ENCODE measurements at places on chromosomes 1 and 21.

- no peak for DNase-seq
Measured at GRCh38 chr21:34590520-34590919, 24.4 kb downstream of the RCAN1 start.

GRCh38 chr1:200751717-200752116, 13.0 kb downstream of the CAMSAP2 start:
- DNase-seq, result no peak

DNA sequence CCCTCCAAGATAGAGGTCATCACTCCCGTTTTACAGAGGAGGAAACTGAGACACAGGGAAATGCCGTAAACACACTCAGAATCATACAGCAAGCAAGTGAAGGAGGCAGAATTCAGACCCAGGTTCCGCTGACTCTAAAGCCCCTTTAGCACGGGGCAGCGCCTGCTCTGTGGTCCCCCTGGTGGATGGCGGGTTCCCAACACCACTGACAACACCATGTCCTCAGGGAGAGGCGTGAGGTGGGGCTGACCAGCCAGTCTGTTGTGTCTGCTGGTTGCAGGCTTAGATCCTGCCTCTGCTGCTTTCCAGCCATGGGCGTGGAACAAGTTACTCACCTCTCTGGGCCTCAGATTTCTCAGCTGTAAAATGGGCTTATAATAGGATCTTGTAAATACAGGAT, 617.3 kb downstream of the MATN1 start:
- peak; percentile 22 for DNase-seq

- DNase-seq, result peak; percentile 6
Measured at GRCh38 chr1:14255711-14256110, 342.8 kb upstream of the KAZN start.

DNA sequence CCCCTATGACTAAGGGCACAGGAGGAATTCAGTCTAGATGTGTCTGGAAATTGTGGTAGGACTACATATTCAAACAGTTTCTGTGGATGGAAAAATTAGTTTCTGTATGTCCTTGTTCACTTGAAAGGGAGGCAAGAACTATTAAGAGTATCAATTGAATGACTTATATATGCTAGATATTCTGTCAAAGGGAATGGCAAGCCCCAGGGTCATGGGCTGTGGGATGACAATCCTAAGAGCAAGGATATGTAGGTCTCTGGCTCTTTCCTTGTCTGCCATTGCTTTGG, 383.5 kb upstream of the B3GALT2 start:
- DNase-seq, result no peak

- no peak for DNase-seq
Measured at GRCh38 chr1:8204826-8205225, 113.1 kb upstream of the SLC45A1 start.

DNA sequence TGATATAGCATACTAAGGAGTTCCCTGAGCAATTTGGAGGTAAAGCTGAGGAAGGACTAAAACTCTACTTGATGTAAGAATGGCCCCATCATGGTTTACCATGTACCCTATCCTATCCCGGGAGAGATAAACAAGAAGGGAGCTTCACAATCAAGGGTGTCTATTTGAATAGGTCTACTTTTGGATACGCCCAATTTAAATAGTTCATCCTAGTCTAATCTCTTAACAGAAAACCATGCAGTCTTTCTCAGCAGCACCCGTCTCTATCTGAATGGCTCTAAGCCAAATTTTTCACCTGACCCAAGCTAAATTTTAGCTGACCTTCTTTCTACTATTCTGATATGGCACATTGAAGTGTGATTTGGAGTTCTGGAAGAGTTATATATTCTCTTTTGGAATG, 122.0 kb downstream of the TNNI3K start:
- no peak for DNase-seq

- DNase-seq, result no peak
Measured at GRCh38 chr21:17436626-17437111, 76.2 kb upstream of the CXADR start.

GRCh38 chr1:43565600-43566360, 35.1 kb downstream of the PTPRF start:
- no peak for DNase-seq

- no peak for DNase-seq
Measured at GRCh38 chr1:104238991-104239390, 489.3 kb downstream of the AMY1C start.

DNA sequence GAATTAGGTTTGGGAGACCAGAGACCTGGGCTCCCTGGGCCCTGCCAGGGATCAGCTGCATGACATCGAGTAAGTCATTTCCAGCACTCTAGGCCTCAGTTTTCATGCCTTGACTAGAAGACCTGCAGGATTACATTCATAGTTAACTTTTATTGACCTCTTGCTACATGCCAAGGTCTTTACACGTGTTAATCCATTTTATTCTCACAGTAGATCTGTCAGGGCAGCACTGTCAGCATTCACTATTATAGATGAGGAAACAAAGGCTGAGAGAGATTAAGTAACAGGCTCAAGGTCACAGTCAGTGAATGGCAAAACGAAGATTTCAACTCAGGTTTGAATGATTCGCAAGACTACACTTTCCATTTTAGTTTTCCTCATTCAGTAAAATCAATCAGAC, 37.0 kb downstream of the PGM1 start:
- DNase-seq, result peak; percentile 17

DNA sequence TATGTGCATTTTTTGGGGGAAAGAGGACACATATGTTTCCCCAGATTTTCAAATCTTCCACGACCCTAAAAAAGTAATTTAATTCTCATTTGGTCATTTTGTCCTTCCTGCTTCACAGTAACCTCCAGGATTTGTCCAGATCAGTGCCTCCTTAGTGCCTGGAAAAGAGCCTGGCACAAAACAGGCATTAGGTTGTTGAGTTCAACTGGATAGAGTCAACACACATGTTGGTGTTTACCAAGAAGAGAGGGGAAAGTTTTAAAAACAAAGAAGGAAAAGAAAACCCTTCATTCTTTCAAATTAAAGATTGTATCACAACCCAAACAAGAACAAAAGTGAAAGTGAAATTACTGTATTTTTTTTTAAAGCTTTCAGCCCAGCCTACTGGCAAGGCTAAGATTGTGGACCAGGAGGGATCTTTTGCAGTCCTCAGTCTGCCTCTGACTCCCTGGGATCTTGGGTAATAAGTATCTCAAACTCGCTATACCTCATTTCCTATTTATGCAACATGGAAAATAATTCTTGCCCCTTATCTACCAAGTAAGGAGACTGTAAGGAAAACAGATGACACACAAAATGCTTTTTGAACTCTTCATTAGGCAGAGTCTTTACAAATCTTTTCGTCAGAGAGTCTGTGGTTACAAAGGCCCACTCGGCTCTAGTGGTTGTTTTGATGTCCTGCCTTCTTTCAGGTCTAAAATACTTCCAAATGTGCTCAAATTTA, 57.8 kb downstream of the ZNF281 start:
- DNase-seq, result peak; percentile 71

- no peak for DNase-seq
Measured at GRCh38 chr1:39671433-39671792, 494 bp downstream of the NT5C1A start.

DNA sequence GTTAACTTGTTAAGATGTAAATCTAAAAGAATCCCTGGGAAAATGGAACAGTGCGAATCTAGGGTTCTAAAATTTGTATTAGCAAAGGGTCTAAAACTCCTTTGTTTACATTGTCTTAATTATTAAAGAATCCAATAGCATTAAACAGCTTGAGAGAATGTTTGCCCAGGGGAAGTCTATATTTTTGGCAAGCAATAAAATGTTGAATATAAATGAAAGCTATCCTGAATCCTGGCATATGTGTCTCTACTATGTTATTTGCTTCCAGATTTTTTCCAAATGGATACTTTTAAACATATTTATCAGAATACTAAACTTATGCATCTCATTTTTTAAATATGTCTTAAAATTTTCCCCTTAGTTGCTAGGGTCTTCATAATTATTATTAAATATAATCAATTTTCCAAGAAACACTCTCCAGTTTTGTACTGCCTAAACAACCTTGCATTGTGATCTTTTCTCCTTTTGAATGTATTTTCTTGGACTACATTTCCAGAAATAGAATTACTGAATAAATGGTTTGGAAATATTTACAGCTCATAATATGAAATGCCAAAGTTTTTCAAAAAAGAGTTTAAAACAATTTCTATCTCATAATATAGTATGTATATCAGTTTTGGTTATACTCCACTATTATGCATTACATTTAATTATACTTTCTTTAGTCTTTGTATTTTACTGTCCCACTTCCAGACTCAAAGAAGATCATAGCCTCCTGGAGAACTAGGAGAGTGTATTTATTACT, 304.8 kb downstream of the USP25 start:
- DNase-seq, result no peak

DNA sequence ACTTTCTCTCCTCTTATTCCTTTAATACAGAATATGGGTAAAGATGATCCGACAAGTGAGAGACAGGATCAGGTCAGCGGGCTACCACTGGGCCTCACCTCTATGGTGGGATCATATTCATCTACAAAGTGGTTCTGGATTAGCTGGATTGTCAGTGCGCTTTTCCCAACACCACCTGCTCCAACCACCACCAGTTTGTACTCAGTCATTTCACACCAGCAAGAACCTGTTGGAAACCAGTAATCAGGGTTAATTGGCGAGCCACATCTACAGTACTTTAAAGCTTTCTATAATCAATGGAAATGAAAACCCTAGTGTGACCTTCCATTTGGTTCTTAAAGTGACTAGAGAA, 643 bp downstream of the NRAS start:
- no peak for DNase-seq

GRCh38 chr1:165328136-165328535, 28.4 kb downstream of the LMX1A start:
- DNase-seq, result no peak

DNA sequence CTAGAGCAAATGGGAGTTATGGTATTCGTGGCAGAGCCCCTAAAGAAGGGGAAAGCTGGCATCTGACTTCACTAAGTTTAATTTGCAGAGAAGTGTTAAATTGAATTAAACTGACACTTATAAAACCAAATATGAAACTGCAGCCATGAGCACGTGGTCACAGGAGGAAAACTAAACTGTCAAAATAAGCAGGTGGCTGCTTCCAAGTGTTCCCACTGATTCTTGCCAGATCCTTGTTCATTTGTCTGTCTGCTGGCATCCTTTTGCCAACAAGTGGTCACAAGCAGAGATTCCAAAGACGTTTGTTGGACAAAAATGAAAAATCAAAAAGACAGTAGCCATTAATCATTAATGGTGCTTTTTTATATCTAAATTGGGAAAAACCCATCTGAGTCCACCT, 6.5 kb upstream of the CELA2B start:
- no peak for DNase-seq

DNA sequence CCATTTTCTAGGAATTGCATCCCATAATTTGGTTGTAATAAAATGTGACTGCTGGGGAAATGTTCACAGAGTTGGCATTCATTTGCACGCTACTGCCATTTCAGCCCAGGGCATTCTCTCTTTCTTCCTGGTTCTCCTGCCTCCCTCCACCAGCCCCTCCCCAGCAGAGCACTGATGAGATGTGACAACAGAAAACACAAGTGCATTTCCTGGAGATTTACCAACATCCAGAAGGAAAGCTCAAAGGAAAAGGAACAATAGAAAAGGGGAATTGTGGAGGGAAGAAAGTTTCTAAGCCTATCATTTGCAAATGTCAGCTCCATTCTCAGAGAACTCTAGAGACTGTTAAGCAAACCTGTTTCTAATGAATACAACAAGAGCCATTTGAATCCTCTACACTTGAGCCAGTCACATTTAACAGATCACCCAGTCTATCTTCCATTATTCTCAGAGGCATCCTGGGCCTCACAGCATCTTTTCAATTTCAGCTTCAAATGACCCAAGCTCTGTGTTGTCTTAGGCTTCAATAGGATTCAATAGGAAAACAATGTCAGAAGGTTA, 395.6 kb upstream of the PBX1 start:
- DNase-seq, result no peak

GRCh38 chr1:204677864-204678263, 7.7 kb downstream of the LRRN2 start:
- DNase-seq, result no peak

DNA sequence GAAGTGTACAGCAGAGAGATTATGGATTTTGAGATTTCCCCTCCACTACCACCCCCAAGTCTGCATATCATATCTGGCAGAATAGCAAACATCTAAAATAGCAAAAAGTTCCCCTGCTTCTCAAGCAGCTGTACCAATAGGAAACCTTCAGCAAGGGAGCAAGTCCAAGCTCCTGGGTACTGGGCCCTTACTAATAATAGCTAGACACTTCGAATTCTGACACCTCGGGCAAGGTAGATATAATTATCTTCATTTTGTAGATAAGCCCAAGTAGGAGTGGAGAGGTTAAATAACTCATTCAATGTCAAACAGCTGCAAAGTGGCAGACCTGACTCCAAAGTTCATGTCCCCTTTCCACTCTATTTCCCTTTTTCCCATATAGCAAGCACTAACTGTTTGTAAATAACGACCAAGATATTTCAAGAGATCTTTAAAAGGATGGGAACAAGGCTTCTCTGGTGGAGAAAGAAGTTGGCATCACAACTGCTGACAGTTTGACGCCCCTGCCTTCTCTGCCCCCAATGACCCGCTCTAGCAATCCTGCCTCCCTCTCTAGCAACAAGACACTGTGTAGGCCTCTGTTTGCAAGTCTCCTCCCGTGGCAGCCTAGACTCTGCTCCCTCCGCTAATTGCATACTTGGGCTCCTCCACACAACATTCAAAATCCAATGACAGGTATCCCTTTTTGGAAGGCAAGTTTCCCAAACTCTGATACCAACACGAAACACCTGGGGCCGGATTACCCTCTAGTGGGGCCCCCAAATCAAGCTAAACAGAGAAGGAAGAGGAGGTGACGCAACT, 18.7 kb upstream of the ADAR start:
- DNase-seq, result peak; percentile 36

DNA sequence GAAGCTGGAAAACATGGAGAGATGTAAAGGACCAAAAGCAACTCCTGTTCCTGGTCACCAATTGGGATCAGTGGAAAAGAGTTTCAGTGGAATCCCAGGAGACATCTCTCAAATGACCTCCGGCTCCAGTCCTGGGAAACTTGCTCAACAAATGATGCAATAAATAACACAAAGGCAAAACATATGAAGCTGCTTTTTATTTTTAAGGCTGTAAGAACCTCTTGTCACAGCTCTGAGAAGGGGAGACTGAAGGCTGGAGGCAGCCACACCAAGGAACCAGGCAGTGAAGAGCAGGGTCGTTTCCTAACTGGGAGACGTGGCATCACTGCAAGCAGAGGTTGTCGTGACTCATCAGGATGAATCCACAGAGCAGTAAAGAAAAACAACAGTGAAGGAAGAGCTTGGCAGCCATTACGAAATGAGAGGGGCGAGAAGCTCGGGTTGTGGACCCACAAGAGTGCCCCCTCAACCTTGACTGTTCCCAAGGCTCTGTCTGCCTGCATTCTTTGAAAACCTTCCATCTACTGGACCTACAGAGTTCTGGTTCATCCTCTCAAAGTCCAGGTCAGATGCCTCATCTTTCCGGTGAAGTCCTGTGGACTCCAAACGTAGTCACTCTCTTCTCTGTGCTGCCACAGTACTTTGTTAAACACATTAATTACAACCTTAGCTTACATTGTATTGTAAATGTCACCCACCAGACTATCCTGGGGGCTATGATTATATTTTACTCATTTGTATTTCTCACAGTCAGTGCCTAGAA, 32.1 kb downstream of the JAK1 start:
- DNase-seq, result peak; percentile 84

Measured in MCF 10A (cell line).